ENCODE measurements at places on chromosomes 2 and 18.

GRCh38 chr18:332721-333510 is 65.1 kb upstream of the THOC1 start:
- no peak for DNase-seq

DNA sequence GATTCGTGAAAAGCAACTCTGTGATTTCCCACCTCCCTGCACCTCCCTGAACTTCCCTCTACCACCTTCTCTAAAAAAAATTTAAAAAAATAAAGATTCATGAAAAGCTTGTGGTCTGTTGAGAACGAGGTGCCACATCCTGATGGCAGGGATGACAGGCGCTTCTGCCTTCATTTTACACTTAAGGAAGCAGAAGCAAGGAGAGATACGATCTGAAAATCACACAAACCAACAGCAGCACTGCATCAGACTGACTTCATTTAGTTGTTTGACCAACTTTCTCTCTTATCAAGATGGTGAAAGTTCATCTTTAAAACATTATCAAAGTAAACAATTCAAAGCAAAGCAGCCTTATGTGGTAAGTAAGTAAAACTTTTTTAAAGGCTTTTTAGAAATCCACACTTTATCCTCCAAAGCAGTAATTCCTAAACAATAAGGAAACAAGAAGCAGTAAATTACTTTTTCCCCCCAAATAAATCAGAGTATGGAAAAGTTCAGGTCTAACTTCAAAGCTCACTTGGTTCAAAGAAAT is 15.5 kb downstream of the WDFY1 start:
- DNase-seq = no peak

DNA sequence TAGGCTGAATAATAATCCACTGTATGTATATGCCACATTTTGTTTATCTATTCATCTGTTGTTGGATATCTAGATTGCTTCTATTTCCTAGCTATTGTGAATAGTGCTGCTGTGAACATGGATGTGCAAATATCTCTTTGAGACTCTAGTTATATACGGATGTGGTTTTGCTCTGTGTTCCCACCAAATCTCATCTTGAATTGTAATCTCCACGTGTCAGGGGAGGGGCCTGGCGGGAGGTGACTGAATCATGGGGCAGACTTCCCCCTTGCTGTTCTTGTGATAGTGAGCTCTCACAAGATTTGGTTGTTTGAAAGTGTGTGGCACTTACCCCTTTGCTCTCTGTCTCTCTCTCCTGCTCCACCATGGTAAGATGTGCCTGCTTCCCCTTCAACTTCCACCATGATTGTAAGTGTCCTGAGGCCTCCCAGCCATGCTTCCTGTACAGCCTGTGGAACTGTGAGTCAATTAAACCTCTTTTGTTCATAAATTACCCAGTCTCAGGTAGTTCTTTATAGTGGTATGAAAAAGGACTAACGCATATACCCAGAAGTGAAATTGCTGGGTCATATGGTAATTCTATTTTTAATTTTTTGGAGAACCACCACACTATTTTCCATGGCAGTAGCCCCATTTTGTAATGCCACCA is 86.1 kb upstream of the UPP2 start:
- no peak for DNase-seq

DNA sequence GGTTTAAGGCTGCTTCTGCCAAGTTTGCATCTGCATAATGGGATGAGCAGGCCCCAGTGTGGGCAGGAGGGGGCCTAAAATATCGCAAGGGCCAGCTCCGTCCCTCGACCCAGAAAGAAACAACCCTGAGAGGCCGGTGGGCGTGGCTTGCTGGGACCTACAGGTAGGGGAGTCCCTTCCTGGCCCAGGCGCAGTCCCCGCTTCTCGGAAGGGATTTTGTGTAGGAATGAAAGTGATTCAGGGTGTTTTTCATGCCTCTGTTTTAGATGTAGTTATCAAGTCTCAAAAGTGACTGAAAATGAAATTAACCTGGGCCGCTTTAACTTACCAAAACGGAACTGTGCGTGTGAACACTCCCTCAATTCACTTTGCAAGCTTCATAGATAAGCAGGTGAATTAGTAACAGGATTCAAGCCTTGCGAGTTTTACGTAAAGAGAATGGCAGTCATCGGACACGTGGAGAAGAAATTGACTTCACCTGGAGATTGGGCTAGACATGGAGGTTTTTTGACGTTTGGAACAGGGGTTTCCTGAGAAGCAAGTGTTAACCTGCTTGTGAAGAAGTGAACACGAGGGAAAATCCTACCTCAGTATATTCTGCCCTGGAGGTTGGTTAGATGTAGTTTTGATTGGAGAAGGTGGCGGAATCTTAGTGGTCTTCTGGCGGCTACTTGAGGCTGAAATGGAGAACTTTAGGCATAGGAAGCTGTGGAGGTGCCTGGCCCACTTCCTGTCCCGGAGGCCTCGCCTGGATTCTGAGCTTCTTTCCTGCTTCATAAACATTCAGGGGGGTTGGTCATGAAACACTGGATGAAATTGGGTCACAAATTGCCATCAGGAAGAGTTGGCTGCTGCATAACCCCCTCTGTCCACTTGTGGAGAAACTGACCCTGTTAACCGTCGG is 1.7 kb downstream of the NCK2 start:
- DNase-seq = no peak

DNA sequence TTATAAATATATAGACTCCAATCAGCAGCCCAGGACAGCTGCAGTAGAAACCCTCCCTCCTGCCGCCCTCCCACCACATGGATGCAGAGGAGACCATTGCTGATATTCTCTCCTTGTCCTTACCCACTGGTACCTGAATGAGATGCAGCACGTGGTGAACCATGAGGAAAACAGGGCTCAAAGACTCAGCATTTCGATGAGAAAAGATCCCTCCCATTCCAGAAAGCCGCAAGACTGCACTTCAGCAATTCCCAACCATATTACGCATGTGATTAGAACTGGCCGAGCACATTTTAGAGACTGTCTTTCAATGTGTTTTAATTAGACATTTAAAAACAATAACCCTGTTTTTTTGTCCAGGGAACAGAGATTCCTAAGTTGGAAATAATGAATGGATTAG is 125.5 kb downstream of the NRP2 start:
- DNase-seq = no peak

DNA sequence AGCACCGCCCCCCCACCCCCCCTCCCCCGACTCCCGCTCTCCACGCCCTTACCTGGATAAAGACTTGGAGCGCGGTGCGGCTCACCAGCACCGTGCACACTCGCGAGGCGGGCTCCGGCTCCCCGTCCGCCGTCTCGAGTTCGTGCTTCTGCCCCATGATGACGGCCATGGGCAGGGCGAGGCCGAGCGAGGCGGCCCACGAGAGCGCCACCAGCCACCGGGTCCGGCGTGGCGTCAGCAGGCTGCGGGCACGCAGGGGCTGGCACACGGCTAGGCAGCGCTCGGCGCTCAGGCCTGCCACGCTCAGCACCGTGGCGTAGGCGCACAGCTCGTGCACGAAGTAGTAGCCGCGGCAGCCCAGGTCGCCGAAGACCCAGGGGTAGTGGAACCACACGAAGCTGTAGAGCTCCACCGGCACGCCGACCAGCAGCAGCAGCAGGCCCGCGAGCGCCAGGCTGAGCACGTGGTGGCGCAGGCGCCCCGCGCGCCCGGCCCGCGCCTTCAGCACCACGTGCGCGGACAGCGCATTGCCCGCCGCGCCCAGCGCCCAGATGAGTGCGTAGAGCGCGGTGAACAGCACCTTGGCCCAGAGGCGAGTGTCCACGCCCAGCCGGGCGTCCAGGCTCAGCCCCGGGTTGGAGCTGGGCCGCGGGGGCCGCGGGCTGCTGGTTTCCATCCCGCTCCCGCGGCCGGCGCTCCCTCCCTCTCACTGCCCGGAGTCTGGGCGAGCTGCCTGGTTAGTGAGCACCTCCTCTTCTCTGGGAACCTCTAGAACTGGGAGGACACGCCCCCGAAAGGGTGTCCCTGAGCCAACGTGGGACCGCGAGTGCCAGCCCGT is at the start of gene NTSR2:
Gene NTSR2 (minus strand): TSS at position 742 of the 838 bp plus-strand sequence. CDS start 66 bp downstream, at position 676.
- DNase-seq = peak; percentile 81

DNA sequence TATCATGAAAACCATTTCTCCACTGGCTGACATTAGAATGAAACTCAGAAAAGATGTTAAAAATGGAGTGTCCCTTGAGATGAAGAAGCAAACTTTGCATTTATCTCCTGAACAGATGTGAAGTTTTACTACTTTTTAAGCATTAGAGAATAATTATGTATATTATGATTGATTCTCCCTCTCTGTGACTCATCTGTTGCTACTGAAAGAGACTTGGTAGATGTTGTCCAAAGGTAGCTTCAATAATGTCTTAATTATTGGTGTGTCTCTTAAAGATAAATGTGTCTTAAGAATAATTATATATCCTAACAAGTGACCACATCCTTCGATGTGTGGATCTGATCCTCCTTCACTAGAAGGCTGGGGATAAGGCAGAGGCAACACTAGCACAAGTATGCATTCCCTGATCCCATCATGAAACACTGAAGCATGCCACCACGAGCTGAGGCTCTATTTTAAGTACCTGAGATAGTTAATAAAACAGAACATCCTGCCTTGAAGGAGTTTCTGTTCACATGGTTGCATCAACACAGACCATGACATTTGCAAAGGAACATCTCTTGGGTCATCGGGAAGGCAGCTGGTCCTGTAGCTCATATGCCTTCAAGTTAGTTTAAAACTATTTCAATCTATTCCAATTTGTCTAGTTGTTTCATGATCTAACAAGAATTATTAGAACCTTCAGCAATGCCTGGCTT is 15.5 kb downstream of the RND3 start:
- no peak for DNase-seq

DNA sequence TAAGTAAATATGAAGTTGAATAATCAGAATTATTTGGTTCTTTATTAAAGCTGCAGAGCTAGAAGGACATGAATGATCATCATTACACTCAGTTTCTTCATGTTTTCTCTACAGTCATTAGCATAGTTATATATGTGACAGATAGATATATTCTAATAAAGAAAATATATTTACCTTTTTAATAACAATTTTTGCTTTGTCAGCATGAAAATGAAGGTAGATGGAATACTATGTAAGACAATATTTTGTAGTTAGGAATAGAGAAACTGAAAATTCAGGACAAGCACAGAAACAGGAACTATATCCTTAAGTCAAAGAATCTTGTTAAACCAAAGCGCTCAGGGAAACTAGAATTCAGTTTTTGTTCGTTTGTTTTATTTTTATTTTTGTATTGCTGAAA is 649.9 kb upstream of the NRXN1 start:
- no peak for DNase-seq

DNA sequence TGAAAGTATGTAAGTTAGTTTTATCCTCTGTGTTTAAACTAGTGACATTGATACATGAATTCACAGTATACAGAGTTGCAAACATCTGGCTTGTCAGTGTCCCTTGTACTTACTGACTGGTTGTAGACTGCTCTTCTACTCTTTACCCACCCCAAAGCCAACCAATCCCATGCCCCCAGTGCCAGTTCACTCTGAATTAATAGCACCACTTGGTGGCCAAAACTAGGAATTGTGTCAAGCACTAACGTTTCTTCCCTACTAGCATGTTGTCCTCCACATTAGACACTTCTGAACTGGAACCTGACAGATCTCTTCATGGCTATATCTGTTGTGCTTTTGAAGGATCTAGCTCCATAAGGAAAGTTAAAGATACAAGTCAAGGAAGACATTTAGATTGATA is 27.2 kb upstream of the OTX1 start:
- DNase-seq = no peak

GRCh38 chr2:67733517-67733916 is 329.3 kb downstream of the C1D start:
- no peak for DNase-seq

DNA sequence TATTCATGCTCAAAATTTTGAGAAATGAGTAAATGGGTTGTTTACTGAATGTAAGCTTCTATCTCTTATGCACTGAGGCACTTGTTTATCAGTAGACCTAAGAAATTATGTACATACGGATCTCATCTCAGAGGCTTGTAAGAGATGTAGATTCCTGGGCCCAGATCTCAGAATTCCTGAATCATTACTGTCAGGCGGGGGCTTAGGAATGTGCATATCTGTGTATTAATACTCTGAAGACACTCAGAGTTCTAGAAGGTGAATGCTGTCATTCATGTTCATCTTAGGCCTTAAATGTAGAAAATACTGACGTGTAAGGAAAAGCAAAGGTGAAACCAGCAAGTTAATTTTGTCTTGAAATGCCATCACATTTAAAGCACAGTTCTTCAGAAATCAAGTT is 169.6 kb downstream of the FMNL2 start:
- no peak for DNase-seq

DNA sequence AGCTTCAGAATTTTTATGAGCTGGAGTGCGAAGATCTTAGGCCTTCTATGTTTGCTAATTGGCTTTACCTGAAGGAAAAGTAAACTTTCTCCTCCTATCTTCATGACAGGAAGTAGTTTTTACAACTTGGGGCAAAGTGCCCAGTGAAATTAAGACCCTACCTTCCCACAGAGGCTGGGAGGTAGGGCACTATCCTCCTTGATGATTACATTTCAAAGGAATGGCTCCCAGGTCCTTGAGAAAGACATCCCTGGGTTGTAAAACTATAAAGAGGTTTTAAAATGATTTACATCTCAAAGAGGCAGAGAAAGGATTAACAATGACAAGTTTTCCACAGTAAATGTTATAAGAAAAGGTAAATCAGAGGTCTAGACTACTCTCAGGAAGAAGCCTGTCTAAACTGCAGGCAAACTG is 155.8 kb downstream of the CDH7 start:
- no peak for DNase-seq

DNA sequence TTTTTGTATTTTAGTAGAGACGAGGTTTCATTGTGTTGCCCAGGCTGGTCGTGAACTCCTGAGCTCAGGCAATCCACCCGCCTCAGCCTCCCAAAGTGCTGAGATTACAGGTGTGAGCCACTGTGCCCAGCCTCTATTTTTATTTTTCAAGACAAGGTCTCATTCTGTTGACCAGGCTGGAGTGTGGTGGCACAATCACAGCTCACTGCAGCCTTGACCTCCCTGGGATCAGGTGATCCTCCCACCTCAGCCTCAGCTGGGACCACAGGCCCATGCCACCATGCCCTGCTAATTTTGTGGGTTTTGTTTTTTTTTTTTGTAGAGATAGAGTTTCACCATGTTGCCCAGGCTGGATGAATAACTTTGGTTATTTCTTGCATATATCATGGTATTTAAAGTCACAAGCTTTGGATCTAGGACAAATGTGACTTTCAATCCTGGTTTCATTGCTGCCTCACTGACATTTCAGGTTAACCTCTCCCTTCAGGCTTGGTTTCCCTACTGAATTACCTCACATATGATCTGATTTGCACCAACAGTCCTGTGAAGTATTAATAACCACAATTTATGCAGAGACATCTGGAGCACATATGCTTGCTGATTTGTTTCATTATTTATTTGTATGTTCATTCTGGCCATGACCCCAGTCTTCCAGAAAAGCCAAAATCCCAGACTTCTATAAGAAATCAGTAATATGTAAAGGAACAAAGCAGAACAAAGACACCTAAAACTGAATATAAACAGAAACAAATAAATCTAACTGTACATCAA is 17.5 kb upstream of the RAB31 start:
- DNase-seq = no peak

Data from substantia nigra (tissue), 51 donors.